ENCODE measurements at places on chromosomes 3 and 15.

- DNase-seq = no peak
These were observed 106.3 kb downstream of the LRRK1 start for GRCh38 chr15:101025501-101025885.

- no peak for DNase-seq
These were observed 69.7 kb downstream of the PCOLCE2 start for GRCh38 chr3:142819179-142819578.

DNA sequence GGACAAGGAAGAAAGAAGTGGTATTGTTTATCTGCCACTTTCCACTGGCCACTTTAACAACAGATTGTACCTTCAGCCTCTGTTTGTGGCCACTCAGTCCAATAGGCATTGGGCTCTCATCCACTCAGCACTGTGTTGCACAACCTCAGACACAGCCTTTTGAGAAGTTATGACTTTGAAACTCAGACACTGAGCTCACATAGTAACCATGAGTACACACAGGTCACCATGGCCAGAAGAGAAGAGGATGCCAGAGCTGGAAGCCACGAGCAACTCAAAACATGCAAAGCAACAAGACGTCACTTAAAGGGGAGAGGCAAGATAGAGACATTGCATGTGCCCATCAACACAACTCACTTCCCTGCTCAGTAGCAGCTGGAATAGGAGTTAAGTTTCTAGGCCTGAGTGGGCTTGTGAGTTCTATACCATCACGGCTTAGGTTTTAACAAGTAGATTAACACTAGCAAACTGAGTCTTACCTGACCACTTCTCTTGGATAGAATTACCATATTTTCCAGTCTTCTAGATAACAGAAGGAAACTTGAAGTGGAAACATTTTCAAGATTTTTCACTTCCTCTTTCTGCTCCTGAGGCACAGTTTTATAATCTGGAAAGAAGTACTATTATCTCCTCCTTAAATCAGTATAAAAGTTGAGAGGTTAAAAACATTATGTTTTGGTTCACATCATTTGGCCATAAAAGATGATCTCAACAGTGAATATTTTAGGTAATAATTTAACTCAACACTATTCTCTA lies 103.5 kb downstream of the IMPG2 start:
- no peak for DNase-seq

DNA sequence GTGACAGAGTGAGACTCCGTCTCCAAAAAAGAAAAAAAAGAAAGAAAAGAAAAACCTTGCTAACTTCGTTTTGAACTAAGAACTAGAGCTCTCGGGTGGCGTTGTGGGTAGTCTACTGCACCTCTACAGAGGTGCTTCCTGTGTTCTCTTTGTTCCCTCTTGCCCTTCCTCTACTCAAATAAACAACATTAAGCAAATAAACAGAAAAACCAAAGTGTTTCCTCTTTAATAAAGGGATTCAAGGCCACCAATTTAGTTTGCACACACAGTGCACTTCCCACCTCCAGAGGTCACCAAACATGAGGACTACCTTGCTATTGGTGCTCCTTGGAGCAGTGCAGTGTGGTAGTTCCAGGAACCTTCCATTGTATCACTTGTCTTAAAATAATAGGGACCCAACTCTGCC lies 354.2 kb upstream of the TBL1XR1 start:
- no peak for DNase-seq

DNA sequence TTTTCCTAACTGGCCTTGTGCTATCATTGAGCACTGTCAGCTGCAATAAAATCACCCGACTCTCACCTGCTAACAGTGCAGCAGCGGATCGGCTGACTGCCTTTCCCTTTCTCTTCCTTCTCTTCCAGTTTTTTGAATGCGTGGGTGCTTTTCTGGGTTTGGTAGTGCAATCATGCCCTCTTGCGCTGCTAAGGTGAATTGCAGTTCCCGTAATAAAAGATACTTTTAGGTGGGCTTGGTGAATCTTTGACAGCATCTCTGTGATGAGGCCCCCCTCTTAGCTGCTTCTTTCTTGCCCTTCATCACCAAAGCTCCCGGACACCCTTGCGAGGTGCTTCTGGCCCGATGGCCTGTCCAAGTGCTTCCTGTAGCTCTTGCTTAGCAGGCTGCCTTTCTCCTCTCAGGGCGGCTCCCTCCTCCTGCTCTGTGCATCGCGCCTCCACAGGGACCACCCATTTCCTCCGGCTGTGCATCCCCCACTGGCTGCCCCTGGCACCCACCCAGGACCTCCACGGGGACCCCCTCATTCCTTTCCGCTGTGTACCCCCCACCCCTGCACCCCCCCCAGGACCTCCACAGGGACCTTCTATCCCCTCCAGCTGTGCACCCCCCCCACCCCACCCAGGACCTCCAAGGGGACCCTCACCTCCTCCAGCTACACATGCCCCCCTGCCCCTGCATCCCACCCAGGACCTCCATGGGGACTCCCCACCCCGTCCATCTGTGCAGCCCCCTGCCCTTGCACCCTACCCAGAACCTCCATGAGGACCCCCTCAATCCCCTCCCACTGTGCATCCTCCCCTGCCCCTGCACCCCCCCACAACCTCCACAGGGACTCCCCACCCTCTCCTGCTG lies 50.8 kb upstream of the RPL32 start:
- peak; percentile 37 for DNase-seq

- DNase-seq = no peak
These were observed 19.5 kb upstream of the FBLN2 start for GRCh38 chr3:13529196-13530112.

All from activated naive CD4-positive, alpha-beta T cell treated with anti-CD3 and anti-CD28 coated beads, Interleukin-2, amount 50 U/mL, for 16 hours (primary cell).